ENCODE measurements at places on chromosomes 4 and X. TPM values are rescaled to one million over a fixed set of nuclear protein-coding genes. Genes with fewer than 3 reads are reported as not detected.

PDCL2 gene
- total RNA-seq: not detected

BMP3 gene
- total RNA-seq: 1.8 TPM

REPS2 gene
- total RNA-seq: 3.1 TPM

EXOC1L gene
- total RNA-seq: 0.83 TPM

PALLD gene
- total RNA-seq: 37.5 TPM

MAGEB10 gene
- not detected for total RNA-seq

CSAG2 gene
- total RNA-seq: not detected

TMSB15C gene
- total RNA-seq: 30.1 TPM

TCEAL6 gene
- total RNA-seq: not detected

CENPU gene
- total RNA-seq: 18.0 TPM

NMU gene
- 9.4 TPM for total RNA-seq

KDR gene
- 2.0 TPM for total RNA-seq

SYP gene
- total RNA-seq: 291 TPM

TMEM187 gene
- 6.7 TPM for total RNA-seq

CAPN6 gene
- not detected for total RNA-seq

SGMS2 gene
- total RNA-seq: not detected

HMX1 gene
- total RNA-seq: 1.7 TPM

STK26 gene
- total RNA-seq: 1.7 TPM

MAP3K15 gene
- total RNA-seq: 0.37 TPM

ASB12 gene
- total RNA-seq: 0.32 TPM

MAOB gene
- not detected for total RNA-seq

WWC2 gene
- 18.2 TPM for total RNA-seq

ARHGAP6 gene
- total RNA-seq: 3.6 TPM

RBPJ gene
- total RNA-seq: 121 TPM

PRSS12 gene
- 113 TPM for total RNA-seq

GYG2 gene
- 21.9 TPM for total RNA-seq

S100G gene
- total RNA-seq: not detected

FHDC1 gene
- 42.0 TPM for total RNA-seq

CYLC1 gene
- total RNA-seq: not detected

LRAT gene
- 0.20 TPM for total RNA-seq

FGF13 gene
- total RNA-seq: 34.2 TPM

MGARP gene
- 0.69 TPM for total RNA-seq

EDA gene
- 1.7 TPM for total RNA-seq

SLC10A4 gene
- 7.1 TPM for total RNA-seq

DGAT2L6 gene
- not detected for total RNA-seq

FGF5 gene
- not detected for total RNA-seq

DYNLT3 gene
- 13.4 TPM for total RNA-seq

BEX5 gene
- total RNA-seq: 3.6 TPM

SLIT2 gene
- 21.6 TPM for total RNA-seq

NSUN7 gene
- total RNA-seq: 0.25 TPM

IL21 gene
- total RNA-seq: not detected

ARHGEF6 gene
- 59.5 TPM for total RNA-seq

KLB gene
- not detected for total RNA-seq

TLL1 gene
- 0.15 TPM for total RNA-seq

IBSP gene
- total RNA-seq: not detected

GPRASP2 gene
- 24.6 TPM for total RNA-seq

SRPK3 gene
- total RNA-seq: not detected

MUC7 gene
- total RNA-seq: not detected

GLRA2 gene
- 1.9 TPM for total RNA-seq

EIF2S3 gene
- total RNA-seq: 134 TPM

SPANXA2 gene
- total RNA-seq: not detected

TMSB15A gene
- total RNA-seq: 213 TPM

MAML3 gene
- total RNA-seq: 59.4 TPM

GRIA3 gene
- total RNA-seq: 9.7 TPM

MAGEA12 gene
- total RNA-seq: 1.1 TPM

BCORL1 gene
- total RNA-seq: 14.7 TPM

ADH1B gene
- total RNA-seq: not detected

Measured in glutamatergic neuron (in vitro differentiated cells).